A549 treated with AZD2906 at 1 μM for 4 hours (cell line): ENCODE measurements at places on chromosomes 7 and 10. TPM values are rescaled to one million over a fixed set of nuclear protein-coding genes. Genes with fewer than 3 reads are reported as not detected.

KLF14 gene
- 0.03 to 0.07 TPM (median 0.05 TPM) in 4 of 5 replicates, not detected in the other for total RNA-seq

HOXA6 gene
- total RNA-seq: 1.1 to 1.8 TPM (median 1.4 TPM) in 5 replicates

FAM221A gene
- total RNA-seq: 0.26 to 0.49 TPM (median 0.38 TPM) in 5 replicates

ACTL6B gene
- total RNA-seq: not detected in 5 replicates

KAZALD1 gene
- 2.0 to 3.4 TPM (median 3.1 TPM) in 5 replicates for total RNA-seq

FOXI2 gene
- not detected in 5 replicates for total RNA-seq

TMEM254 gene
- total RNA-seq: 16.4 to 24.7 TPM (median 21.5 TPM) in 5 replicates

HMX2 gene
- total RNA-seq: 0.07 to 0.17 TPM (median 0.08 TPM) in 3 of 5 replicates, not detected in the others

SHOC2 gene
- 14.8 to 24.3 TPM (median 17.6 TPM) in 5 replicates for total RNA-seq

RNF133 gene
- total RNA-seq: not detected in 5 replicates

TMEM196 gene
- not detected in 5 replicates for total RNA-seq

ST8SIA6 gene
- total RNA-seq: 0.03 to 0.14 TPM (median 0.06 TPM) in 4 of 5 replicates, not detected in the other

ASNS gene
- total RNA-seq: 50.1 to 63.2 TPM (median 57.8 TPM) in 5 replicates

FOXP2 gene
- not detected in 5 replicates for total RNA-seq

FAM24B gene
- total RNA-seq: 10.3 to 12.6 TPM (median 11.9 TPM) in 5 replicates

OR13A1 gene
- total RNA-seq: 0.06 TPM in 1 of 5 replicates, not detected in the others

CFAP58 gene
- 0.08 to 0.14 TPM (median 0.10 TPM) in 5 replicates for total RNA-seq

MKX gene
- not detected in 5 replicates for total RNA-seq

PYROXD2 gene
- total RNA-seq: 3.6 to 6.0 TPM (median 4.3 TPM) in 5 replicates

FKBP6 gene
- not detected in 5 replicates for total RNA-seq

ITIH2 gene
- total RNA-seq: 0.19 to 0.32 TPM (median 0.29 TPM) in 5 replicates

YWHAG gene
- 189 to 230 TPM (median 210 TPM) in 5 replicates for total RNA-seq

ARHGEF5 gene
- 3.0 to 3.6 TPM (median 3.2 TPM) in 5 replicates for total RNA-seq

ADRA2A gene
- total RNA-seq: 0.12 to 0.20 TPM (median 0.18 TPM) in 5 replicates
